CD8-positive, alpha-beta T cell (primary cell): ENCODE measurements at places on chromosomes 1 and 21.

GRCh38 chr1:156399355-156400125 is 30.5 kb downstream of the RHBG start:
- DNase-seq: no peak

DNA sequence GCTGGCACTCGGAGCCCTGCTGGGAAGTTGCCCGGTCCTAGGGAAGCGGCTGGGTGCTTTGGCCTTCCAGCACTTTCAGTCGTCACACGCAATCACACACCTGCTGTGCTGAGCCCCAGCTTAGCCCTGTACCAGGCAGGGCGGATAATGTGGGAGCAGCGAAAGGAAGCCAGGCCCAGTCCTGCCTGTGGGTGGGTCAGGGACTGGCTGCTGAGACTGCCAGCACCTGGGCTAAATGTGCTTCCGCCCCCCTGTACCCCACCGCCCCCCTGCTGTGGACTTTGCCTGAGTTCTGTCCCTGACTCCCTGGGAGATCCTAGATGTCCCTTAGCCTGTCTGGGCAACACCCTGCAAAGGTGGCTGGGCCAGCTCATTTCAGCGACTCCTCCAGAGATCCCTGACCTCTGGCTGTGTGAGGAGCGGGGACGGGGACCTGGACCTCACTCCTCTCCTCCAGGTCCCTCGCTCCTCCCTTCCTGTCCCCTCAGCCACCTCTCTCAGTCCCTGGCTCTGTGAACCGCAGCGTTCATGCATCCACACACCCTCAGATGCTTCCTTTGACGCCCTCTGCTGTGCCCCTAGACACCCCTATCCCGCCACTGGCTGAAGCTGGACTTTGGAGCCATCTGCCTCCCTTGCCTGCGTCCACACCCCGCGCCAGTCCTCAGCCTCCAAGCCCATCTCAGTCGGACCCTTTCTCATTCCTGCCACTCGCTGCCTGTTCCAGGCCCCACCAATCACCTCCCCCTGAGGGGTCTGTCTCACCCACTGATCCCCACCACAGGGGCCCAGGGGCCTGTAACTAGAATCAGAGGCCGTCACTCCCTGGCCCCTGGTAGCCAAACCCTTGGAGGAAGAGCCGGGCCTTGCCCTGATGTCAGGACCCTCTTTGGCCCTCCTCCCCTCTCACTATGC is 1.4 kb downstream of the MMEL1 start:
- DNase-seq: no peak

DNA sequence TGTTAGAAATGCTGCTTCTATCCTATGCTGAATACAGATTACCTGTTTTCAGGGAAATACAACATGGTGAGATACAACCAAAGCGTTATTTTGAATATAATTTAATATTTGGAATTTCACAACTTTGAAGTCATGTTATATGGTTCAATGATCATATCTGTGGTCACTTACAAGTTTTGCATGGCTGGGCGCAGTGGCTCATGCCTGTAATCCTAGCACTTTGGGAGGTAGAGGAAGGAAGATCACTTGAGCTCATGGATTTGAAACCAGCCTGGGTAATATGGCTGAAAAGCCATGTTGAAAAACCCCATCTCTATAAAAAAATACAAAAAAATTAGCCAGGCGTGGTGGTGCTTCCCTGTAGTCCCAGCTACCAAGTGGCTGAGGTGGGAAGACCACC is 57.9 kb downstream of the DOP1B start:
- no peak for DNase-seq

DNA sequence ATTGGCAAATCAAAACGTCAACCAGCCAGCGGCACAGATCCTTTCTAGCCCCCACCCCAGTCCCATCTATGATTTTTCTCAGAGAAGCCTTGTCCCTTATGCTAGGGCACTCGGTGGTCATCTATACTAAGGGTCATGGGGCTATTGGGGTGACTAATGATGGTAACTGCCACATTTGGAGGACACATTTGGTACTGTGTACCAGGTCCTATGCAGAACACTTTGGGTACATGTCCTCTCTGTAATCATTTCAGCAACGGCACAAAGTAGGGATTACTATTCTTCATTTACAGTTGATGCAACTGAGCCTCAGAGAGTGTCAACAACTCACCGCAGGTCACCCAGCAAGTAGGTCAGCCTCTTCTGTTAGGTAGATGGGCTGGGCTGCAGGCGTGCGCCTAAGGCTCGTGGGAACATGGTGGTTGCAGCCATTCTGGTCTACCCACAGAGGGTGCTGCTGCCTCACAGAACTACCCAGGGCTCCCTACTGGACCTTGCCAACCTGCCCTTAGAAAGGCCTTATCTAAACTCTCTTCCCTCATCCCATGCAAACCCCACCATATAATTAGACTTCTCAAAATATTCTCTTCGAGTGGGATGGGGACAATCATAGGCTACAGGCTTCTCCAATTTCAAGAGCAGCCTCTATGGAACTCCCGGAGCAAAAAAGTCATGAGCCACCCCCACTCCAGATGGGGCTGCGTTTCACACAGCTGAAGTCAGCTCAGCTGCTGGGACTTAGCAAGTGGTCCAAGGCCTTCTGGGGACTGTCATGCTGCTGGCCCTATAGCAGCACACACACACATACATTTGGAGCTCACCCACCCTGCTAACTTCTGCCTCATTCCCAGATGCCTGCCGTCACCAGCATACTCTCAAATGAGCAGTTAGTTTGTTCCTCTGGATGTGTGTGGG is 5.8 kb upstream of the SDHB start:
- no peak for DNase-seq

DNA sequence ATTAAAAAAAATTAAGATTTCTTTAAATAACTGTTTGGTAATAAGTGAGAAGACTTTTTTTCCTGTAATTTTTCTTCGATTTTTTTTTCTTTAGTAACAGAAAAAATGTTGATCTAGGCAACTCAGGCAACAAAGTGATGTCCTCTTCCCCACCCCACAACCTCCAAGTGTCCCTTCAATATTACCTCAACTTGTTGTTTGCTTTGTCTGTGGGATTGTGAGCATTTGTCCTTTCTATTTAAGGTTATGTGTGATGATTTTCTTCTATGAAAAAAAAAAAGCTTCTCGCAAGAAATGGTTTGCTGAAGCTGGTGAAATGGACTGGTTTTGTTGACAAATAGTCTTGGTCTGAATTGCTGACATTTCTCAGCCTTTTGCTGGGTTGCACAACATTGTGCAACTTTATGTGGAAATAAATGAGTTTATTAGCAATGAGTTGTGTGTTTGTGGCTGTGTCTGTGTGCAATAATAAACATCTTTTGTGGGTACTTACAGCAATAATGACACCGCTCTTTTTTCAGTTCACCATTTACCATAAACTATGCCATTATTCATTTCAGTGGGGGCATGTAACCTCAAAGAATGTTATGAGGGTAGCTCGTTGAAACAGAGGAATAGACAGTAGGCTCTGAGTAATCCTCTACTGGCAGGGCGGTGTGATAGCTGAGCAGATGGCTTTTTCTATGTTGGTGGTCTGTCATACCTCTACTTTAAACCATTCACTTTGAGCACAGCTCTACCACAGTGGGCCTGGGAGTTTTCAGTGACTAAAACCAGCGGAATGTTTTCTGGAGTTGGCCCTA is 218.4 kb downstream of the HLX start:
- DNase-seq: no peak

DNA sequence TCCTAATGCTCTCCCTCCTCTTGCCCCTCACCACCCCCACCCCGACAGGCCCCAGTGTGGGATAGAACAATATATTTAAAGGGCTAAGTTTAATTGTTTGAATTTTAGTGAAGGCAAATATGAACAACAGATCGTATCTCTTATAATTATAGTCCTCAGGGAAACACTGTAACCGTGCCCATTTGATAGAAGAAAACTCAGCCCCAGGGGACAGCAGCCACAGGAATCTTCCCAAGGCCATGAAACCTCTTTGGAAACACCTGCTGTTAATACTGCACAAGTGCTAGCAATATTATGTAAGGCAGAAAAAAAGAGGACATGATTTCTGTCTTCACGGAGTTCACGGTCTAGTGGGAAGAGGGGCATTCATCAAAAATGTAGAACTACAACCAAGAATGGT is 142.2 kb downstream of the URB2 start:
- DNase-seq: no peak

DNA sequence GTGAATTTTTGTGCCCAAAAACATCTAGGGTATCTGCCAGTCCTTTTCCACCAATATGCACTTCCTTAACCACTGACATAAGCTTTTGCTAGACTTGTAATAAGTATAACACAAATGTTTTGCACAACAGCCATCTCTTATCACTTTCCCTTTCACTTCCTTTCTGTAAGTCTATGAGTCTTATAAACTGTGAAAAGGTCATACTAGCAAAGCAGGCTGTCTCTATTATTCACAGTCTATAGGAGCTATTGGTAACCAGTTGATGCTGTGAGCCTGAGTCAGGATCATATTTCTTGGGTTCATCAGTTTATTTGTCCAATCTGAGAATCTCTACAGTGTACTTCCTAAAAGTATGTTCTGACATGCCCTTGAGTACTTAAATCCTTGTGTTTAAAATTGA is 172.6 kb downstream of the CHRM3 start:
- no peak for DNase-seq

DNA sequence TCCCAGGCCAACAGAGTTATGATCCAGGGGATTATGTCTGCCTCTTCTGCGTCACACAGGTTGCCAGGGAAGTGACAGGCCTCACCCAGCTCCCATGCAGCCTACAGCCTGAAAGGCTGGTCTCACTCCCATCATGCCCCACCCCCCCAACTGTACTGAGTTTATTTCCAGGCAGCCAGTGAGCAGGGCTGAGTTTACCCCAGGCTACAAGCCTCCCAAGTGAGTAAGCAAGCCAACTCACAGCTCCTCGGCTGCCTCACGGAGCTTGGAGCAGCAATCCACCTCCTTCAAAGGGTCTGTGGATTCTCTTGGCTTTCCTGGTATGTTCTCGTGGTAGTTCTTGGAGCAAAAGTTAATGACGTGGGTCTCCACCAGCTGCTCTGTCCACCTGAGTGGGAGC is 1147.6 kb upstream of the ADGRL4 start:
- no peak for DNase-seq

GRCh38 chr1:218034468-218034867 is 250.6 kb upstream of the RRP15 start:
- no peak for DNase-seq

DNA sequence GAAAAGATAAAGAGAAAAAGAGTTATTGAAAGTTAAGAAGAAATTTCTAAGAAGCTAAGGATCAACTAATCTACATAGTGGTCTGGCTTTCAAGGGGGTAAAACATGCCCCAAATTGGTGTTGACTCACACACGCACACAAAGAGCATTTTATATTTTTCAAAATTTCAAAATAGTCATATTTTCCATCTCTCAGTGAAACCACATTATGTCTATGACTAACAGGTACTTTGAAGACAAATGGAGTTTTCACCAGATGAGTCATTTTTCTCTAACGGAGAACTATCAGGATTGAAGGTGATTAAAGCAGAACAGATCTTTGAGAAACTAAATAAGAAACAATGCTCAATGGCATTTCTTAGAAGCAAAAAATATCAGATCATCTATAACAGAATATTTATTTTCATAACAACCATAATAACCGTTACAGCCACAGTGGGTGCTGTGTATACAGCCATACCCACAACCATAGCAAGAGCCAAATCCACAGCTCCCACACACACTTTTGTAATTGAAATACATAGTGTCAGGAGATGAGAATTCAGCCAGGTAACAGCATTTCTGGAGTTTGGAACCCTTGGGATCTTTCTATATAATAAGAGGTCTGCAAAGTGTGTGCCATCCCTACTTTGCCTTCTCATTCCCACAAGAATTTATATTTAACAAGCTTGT is at the start of gene KRTAP21-3:
Gene KRTAP21-3 (minus strand): TSS at position 539 of the 671 bp plus-strand sequence. CDS start 18 bp downstream, at position 521.
- DNase-seq: no peak

- peak; percentile 3 for DNase-seq
Measured at GRCh38 chr1:85502625-85503083, 37.7 kb upstream of the DDAH1 start.

- DNase-seq: no peak
Measured at GRCh38 chr1:156856282-156856785, 2.6 kb downstream of the INSRR start.

DNA sequence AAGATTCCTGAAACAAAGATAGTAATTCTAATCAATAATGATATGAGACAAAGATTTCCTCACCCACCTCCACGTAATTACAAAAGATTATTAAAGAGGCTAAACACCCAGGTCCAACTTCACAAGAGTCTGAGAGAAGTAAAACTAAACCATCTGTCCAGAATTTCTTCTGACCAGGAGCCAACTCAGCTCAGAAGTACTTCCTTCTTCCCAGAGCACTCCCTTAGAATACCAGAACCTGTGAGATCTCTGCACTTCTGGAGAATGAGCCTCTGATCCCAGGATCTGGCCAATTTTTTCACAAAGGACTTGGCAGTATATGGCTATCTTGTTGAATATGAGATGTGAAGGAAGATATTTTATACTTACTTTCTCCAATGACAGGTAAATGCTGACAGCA is 120.6 kb upstream of the PALMD start:
- DNase-seq: no peak

GRCh38 chr1:112395256-112395820 is 676 bp upstream of the CTTNBP2NL start:
- no peak for DNase-seq

DNA sequence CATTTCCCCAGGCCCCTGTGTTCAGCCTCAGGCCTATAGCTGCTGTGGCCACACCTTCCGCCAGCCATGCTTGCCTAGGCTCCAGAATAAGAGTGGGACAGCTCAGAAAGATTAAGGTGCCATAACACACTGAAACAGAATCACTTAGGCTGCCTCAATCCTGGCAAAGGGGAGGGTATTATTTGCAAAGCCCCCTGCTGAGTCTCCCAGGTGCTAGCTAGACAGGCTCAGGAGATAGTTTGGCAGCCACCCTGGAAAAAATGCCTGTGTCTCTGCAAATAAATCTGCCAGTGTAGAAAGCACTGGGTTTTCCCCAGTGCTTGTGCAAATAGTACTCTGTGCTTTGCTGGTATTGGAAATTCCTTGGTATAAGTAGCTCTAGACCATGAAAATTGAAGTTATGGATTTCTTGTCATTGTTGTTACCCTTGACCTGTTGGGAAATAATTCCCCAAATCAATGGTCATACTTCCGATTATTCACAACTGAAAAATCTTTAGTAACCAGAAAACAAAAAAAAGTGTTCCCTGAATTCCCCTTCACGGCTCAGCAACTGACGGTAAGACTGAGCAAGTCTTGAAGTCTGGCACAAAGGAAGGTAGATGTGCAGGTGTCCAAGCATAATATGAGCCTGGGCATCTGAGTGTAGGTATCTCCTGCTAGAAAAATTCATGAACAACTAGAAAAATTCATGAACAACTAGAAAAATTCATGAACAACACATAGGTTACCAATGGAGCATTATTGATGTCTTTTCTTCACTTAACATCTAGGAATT is 56.9 kb downstream of the PROX1 start:
- DNase-seq: no peak

GRCh38 chr1:206496131-206496793 is 11.1 kb upstream of the RASSF5 start:
- DNase-seq: no peak

- DNase-seq: no peak
Measured at GRCh38 chr1:86788300-86789206, 84.2 kb downstream of the SH3GLB1 start.
